Stromal cell of bone marrow (primary cell): ENCODE measurements at places on chromosomes 3 and 15.

- DNase-seq = no peak
Observed at GRCh38 chr3:179541596-179541995, 21.1 kb upstream of the ACTL6A start.

DNA sequence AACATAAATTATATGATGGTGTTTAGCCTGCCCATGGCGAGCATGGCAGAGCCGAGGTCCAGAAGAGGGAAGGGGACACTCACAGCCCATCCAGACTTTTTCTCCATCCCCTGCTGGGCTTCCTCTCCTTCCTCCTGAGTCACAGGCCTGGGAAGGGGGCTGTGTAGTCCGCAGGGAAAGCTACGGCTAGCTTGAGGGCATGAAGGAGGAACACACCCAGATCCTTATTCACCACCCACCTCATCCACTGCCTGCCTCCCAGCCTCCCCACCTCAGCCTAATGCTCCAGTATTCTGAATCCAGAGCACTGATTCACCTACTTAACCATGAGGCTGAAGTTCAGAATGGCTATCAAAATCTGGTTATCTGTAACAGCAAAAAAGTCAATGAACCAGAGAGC lies 97.8 kb downstream of the OXNAD1 start:
- DNase-seq = no peak

- no peak for DNase-seq
Observed at GRCh38 chr3:123651449-123652341, 66.8 kb upstream of the HACD2 start.

DNA sequence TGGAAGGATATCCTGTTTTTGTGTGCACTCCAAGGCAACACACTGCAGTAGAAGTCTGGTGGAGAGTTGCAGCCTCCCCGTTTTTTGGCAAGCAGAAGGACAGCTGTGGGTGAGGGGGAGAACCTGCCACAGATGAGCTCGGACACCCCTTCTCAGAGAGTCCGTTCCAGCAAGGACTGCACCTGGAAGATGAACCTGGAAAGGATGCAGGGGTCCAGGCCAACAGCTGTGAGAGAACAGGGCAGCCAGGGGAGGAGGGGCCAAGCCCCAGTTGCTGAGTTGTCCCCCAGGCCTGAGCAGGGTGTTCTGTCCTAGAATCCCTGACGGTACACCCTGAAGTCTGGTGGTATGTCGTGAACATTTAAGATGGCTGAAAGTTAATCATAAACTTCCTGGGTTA lies 30.2 kb downstream of the ZXDC start:
- DNase-seq = no peak

GRCh38 chr3:25695731-25696420 lies 31.2 kb upstream of the TOP2B start:
- DNase-seq = no peak

DNA sequence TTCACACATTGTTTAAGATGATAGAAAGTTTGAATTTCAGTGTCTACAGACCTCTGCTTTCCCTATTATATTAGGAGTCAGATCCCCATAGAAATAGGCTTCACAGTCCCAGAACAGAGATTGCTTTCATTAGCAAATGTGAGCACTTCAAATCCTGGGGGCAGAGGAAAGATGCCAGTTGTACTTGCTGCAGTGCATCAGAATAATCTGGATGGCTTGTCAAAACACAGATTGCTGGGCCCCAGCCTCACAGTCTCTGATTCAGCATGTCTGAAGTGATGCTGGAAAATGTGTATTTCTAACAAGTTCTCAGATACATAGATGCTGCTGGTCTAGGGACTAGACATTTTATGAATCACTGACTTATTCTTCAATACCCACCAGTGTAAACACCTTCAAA lies 375.2 kb downstream of the FGF12 start:
- DNase-seq = no peak

DNA sequence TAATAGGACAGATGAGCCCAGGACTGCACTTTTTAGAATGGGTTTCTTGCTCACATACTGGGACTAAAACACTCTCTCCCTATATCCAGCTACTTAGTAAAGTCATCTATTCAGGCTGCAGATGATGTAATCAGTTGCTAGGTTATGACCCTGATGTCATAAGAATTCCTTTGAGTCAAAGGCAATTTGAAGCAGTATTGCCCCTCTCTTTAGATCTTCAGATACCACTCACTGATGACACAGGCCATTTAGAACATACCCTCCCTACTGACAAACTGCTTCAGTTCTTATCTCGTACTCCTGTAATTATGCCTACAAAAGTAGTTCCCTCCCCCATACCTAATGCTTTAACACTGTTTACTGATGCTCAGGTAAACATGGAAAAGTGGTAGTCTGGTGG lies 450.1 kb upstream of the RASGRP1 start:
- DNase-seq = no peak

GRCh38 chr15:65857718-65858402 lies 11.4 kb upstream of the RAB11A start:
- DNase-seq = no peak

DNA sequence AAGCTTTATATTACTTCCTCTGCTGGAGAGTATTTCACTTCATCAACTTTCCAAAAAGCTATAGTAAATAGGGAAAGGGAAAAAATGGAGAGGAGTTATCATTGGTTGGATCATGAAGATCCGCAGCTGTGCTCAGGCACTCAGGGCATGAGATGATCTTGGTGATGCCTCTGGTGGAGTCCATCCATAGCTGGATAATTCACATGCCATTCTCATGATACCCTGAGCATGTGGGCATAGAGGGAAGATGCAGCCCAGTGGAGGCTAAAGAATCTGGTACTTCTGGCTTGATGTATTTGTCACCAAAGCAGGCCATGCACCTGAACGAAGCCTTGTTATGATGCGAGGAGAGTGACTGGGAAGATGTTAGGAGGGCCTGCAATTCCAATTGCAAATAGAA lies 150.2 kb downstream of the CHST2 start:
- no peak for DNase-seq

GRCh38 chr3:64266983-64267382 lies 41.7 kb upstream of the PRICKLE2 start:
- no peak for DNase-seq

GRCh38 chr3:2420919-2421318 lies 322.3 kb downstream of the CNTN4 start:
- no peak for DNase-seq

DNA sequence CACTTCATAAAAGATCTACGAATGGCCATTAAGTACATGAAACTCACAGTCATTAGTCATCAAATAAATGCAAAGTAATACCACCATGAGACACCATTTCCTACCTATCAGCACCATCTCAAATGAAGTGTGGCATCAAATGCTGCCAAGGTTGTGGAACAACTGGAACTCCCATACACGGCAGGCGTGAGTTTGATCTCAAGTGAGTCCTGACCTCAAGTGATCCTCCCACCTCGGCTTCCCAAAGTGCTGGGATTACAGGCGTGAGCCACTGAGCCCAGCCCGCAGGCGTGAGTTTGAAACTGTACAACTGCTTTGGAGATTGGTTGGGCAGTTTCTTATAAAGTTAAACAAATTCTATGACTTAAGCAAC lies 28.8 kb upstream of the HDAC11 start:
- DNase-seq = no peak

DNA sequence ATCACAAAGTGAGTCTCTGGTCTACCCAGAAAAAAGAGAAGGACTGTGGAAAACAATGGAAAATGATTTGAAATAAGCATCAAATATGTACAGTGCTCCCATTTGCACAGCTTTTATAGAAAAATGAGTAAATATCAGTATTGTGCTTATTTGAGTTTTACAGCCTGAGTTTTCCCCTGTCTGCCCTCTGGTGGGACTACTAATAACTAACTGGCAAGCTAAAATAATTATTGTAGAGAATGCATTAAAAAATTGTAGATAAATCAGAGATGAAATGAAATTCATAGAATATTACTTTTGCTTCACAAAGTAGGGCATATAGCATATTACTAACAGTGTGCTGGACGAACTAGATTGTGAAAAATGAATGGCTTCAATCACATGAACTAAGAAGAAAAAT lies 287.1 kb downstream of the NAALADL2 start:
- peak; percentile 11 for DNase-seq

DNA sequence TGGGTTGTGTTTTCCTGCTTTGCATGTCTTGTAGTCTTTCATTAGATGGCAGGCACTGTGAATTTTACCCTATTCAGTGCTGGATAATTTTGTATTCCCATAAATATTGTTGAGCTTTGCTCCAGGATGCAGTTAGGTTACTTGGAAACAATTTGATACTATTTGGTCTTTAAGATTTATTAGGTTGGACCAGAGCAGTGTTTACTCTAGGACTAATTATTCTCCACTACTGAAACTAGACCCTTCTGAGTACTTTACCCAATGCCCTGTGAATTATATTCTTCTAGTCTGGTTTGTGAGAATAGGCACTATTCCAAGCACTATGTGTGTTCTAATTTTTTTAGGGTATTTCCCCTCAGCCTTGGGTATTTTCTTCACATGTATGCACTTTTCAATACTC lies 37.8 kb upstream of the TASOR start:
- DNase-seq = no peak

DNA sequence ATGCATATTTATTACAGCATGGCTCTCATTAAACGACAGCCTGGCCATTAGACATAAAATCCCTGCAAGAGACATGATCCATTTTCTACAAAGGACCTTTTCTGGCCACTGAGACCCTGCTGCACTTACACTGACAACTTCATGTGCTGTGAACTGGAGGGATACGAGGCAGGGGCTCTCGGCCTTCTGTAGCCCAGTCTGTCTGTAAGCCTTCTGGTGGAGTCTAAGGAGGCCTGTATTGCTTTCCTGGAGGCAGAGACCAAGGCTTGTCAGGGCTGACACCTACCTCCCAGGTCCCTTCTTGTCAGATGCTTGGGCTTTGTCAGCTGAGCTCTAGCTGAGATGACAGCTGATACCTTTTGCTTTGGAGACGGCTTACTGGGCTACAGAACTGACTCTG lies 776.9 kb upstream of the ARPP21 start:
- DNase-seq = no peak

DNA sequence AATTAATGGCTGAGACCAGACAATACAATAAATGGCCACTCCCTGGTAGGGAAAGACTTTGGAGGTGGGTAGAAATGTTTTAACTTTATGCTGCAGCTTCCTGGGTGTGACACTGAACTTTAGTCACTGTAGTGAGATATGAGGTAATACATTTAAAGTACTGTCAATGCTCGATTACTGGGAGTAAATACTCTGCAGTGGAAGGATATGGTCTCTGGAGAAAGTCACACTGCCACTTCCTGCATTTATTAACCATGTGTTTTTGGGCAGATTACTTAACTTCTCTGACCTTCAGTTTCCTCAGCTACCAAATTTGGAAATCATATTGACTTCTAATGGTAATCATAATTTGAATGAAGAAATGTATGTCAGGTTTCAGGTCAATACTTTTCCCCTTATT lies 317.1 kb upstream of the TGFBR2 start:
- no peak for DNase-seq

DNA sequence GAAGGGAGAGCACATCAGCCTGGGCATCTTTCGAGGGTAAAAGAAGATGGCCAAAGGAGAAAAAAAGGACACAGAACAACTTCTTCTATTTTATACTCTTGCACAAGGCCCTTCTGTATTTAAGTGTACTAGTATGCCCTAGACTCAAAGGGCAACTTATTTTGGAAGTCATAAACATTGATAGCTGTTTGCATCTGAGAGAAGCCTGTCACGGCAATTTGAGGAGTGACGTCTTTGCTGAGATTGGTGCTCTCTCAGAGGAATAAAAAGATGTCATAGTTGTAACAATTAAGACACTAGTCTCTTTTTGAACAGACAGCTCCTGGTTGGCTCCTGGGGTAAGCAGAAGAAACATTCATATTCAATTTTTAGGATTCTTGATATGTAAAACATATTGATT lies 260.4 kb upstream of the TTC14 start:
- no peak for DNase-seq
